ENCODE measurements at places on chromosomes 1 and 21. TPM values are rescaled to one million over a fixed set of nuclear protein-coding genes. Genes with fewer than 3 reads are reported as not detected.
A peak's percentile ranks its signal among the peaks of the same experiment; 100 is the strongest.

- no peak for DNase-seq
Observed at GRCh38 chr1:160169553-160170399, 18.4 kb downstream of the ATP1A4 start.

DNA sequence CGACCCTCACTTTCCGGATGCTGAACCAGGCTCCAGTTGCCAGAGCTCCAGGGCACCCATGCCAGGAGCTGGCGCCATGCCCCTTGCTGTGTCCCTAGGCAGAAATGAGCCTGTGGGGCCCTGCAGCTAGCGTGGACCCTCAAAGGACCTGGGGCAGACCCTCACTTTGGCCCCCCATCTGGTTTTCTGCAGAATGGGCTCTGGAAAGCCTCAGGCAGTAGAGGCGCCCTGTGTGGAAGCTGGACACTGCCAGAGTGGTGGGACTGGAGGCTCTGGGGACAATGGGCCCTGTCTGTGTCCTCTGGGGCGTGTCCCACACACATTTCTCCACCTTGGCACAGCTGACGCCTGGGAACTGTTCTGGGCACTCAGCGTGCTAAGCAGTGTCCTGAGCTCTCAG lies 6.3 kb upstream of the AURKAIP1 start:
- no peak for DNase-seq

DNA sequence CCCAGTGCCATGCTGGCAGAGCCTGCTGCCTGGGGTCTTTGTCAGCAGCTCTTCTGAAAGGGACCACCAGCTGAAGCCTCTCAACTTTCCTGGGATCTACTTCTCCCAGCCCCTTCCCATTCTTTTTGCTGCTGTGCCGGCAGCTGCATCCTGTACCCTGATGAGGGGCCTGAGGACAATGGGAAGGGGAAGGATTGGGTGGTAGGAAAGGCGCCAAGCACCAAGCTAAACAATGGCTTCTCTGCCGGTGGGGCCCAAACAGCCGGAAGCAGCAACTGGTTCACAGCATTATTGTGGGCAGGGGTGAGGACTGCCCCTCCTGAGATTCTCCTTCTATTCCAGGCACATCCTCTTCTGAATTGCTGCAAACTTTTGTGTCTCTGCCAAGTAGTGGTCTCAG lies 5.0 kb upstream of the EFCAB14 start:
- DNase-seq: no peak

GRCh38 chr1:213061263-213061662 lies 10.2 kb downstream of the RPS6KC1 start:
- DNase-seq: no peak

The BNIPL gene
- 0.70 TPM for total RNA-seq

DNA sequence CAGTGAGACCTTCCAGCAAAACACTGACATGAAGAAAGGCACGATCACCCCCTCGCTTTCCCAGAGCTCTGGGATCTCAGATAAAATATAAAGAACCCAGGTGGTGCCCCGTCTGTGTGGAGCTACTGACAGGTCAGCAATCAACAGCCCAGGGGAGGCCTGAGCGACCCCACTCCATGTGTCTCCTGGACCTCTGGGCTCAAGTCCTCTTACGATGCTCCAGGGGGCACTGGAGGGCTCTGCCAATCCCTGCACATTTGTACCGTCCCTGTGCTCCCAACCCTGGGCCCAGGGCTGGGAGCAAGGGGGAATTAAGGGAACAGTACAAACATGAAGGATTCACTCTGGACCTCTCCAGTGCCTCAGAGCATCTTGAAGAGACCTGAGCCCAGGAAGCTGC lies 12.5 kb downstream of the S100A7A start:
- no peak for DNase-seq

The FCGR1A gene
- total RNA-seq: not detected

- no peak for DNase-seq
Observed at GRCh38 chr1:240091614-240092300, at the start of gene FMN2. Gene FMN2 (plus strand): TSS chr1:240091883. CDS start chr1:240092110, 227 bp downstream.

DNA sequence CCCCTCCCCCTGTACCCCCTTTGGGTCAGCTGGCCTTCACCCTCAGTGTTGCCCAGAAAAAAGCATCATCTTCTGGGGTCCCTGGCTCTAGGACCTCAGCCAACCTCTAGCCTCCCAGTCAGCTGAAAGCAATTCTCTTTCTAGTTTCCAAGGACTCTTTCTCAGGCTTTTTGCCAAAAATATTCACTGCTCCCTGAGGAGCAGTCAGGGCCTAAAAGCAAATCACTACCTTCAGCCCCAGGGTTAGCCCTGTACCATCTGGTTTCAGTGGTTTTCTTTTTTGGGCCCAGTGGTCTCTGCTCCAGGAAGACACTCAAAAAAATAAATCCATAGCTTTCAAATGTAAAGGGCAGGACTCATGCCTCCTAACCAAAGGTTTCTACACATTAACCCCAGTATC lies 3.1 kb upstream of the LMOD1 start:
- no peak for DNase-seq

The MXRA8 gene
- total RNA-seq: 0.18 TPM

DNA sequence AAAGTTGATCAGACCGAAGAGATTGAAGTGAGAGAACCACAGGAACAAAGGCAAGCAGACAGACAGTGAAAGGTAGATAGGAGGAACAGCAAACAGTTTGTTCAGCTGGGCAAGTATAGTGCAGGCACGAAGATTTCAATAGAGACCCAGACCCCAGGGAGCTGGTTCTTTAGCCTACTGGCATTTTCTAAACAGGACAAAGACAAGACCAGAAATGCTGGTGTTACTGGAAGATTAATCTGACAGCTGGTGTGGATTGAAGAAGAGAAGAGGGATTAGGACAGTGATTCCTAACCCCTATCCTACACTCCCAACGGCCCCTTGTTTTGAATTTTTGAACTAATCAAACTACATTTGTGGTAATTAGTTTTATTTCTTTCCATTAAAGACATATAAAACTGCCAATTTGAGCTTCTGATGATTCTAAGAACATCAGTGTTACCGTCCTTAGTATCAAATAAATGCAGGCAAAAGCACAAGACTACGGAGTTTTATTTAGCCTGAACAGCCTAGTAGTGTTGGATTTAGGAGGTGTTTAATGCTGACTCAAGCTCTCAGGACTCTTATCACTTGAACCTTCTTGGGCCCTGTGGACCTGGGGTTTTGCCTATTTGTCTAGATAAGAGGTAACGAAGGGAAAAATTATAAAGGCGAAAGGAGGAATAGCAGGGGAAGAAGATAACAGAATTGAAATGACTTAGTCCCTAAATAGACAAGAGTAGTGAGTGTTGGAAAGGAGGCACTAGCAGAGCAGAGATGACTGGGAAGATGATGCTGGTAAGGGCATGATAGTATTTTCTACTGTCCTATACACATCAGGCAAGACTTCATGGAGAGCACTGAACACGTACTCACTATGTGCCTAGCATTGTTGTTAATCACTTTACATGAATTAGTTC lies 2.0 kb downstream of the NPL start:
- no peak for DNase-seq

GRCh38 chr1:33348194-33348593 lies 27.3 kb upstream of the A3GALT2 start:
- no peak for DNase-seq

The IL12RB2 gene
- total RNA-seq: 218 TPM

GRCh38 chr1:192435704-192436103 lies 118.9 kb downstream of the RGS21 start:
- DNase-seq: no peak

DNA sequence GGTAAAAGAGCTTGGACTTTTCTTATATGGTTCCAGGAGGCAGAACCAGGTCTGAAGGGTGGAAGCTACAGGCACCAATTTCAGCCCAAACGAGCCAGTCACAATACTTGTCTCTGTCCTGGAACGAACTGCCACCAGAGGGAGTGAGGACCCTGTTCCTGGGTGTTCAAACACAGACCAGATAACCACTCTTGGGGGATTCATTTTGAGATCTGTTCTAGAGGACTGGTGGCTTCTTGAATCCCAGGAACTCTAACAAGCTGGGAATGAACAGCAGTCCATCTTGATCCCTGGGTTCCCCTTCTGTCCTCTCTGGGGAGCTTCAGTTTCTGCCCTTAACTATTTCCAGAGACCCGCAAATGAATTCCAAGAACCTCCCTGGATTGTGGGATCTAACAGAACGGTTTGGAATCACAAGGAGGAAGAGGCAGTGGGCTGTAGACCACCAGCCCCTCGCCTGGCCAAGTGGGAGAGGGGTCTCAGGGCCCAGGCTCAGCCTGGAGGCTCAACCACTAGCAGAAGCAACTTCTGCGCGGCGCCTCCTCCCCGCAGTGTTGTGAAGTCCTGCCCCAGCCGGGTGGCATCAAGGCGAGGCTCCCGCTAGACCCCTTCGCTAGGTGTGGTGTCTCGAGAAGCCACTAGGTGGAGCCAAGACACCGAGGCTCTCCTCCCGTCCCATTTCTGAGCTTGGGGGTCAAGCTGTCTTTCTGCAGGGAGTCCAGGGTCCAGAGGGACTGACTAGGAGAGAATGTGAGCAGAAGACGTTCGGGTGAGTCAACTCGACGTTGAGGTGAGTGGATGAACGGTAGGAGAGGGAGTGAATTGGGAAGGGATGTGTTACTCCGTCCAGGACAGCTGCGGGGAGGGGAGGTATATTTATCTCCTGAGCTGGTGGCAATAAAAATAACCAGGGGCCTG lies 12.1 kb upstream of the NES start:
- DNase-seq: peak; percentile 64
